Aorta (tissue), 5 donors: ENCODE measurements at places on chromosomes 5 and 9.
A peak's percentile ranks its signal among the peaks of the same experiment; 100 is the strongest.

- peak; percentile 79 for DNase-seq
These were observed 798 bp downstream of the REEP5 start for GRCh38 chr5:112921026-112921832.

DNA sequence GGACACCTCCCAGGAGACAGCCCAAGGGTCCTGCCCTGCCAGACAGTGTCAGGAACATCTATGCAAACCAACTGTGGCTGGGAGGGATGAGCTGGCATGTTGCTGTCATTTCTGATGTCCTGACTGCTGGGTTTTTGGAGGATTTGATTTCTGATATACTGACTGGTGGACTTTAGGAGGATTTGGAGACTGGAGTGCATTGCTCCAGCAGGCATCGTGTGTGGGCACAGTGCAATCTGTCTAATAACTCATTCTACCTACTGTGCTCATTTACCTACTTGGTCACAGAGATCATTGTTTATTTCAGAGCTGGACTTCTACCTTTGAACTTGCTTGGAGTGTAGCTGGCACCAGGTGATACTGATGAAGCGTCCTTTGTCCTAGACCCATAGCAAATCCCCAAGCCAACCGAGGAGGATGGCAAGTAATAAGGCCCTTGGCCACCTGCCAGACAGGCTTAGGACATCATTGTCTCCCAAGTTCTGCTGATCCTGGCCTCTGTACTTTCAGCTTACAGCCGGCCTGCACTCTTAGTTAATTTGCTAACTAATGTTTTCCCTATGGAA, 124.3 kb upstream of the ICE1 start:
- no peak for DNase-seq

DNA sequence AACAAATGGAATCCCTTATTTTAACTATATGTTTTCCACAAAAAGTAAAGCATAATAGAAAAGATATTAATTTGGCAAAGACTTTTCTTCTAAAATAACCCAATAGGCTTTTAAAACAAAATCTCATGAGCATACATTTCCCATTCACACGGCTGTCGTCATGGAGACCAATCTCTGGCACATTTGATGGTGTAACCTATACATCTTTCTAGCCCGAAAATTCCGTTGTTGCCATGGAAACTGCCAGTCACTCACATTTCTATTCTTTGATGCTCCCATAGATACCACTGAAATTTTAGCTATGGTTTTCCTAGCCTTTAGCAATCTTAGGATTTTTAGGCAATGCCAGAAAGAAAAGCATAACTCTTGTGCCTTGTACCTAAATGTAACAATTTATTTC, 262.9 kb upstream of the TRPM3 start:
- DNase-seq, result no peak

DNA sequence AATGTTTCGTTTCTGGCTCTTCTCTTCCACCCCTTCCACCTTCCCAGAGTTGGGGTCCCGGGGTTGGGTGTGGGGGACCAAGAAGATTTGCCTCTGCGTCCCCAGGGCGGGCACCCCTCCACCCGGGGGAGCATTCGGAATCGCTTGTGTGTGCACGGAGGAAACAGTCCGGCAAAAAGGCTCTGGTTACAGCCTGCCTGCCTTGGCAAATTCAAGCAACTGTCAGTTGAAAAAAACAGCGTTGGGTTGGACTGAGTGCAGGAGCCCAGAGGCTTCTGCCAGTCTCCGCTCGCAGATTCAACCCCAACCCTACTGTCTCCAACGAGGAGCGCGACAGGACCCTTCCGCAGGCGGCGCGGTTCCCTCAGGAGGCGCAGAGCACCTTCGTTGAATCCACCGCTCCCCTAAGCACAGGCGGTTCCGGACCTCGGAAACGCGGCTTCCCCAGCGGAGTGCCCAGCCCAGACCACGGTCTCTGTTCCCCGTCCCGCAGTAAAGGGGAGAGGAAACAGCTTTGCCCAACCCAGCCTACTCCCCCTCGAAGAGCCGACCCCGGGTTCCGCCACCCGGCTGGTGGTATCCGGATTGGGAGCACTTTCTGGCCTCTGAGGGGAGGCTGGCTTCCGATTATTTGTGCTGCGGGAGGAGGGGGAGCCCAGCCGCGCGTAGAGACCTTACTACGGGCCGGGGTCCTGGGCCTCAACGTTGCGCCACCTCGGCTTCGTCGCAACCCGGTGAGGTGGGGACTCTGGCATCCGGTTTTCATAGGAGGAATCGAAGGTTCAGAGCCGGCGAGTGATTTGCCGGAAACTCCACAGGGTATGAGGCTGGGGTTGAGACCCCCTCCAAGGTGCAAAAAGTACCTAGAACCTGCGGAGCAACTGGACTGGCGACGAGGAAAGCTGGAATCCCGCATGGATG, 9.6 kb downstream of the LHX6 start:
- DNase-seq, result no peak

- DNase-seq, result peak; percentile 86
These were observed at the start of gene GOLGA2 for GRCh38 chr9:128275198-128276007. TSS of gene GOLGA2 (minus strand) at chr9:128276007. CDS start at chr9:128275976, 31 bp downstream.

DNA sequence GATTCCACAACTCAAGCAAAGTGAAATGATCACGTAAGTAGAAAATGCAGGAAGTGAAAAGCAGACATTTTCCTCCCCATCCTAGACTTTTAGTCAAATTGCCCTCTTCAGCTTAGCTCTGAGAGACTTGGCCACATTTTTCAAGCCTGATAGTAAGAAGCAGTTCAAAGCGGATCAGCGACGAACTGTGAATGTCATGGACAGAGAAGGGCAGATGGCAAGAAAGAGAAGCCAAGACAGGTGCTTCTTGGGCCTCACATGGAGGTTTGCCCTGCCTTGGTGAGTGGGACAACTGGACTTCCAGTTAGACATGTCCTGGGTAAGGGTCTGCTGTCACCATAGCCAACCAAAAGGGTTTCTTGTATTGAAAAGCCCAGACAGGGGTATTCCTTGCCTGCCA, 291.5 kb downstream of the MED10 start:
- DNase-seq, result no peak

DNA sequence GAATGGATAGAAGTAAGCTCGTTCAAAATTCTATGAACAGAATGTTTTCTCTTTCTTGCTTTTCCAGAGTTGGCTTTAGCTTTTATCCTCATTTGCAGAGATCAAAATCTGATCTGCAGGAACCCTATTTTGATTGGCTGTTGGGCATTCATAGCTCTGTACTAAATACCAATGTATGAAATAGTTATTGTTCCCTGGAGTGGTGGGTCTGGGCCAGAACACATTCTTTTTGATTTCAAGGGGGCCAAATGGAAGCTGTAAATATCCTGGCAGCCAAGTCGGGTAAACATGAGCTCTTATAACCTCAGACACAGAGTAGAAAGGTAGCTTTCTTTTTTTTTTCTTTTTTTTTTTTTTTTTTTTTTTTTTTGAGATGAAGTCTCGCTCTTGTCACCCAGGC, 241.5 kb downstream of the PDZD2 start:
- DNase-seq, result no peak

GRCh38 chr5:124670722-124671184, 75.7 kb downstream of the ZNF608 start:
- no peak for DNase-seq

DNA sequence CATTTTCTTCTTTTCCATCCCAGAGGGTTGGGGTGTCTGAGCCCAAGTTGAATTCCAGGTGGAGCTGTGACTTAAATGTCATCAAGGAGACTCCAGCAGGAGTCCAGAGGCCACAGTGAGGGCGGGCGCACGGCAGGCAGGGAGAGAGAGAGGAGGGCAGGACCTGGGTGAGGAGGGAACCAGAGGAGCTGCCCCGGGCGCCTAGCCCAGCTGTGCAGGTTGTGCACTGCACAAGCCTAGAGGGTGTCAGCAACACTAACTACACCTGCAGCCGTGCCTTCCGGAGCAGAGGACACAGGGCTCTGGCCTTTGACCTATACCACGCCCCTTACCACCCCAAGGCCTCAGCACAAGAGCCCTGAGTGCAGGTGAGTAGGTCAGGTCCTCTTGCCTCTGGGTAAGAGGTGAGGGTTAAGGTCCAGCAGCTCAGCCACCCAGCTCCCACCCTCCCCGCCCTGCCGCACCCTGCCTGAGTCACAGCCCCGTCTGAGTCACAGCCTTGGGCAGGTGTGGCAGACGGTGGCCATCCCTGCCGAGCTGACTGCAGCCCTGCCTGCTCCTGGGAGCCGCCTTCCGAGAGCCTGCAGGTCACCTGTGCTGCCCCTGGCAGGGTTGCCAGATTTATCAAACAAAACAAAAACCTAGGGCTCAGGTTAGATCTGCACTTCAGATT, 6.4 kb upstream of the AGPAT2 start:
- no peak for DNase-seq

DNA sequence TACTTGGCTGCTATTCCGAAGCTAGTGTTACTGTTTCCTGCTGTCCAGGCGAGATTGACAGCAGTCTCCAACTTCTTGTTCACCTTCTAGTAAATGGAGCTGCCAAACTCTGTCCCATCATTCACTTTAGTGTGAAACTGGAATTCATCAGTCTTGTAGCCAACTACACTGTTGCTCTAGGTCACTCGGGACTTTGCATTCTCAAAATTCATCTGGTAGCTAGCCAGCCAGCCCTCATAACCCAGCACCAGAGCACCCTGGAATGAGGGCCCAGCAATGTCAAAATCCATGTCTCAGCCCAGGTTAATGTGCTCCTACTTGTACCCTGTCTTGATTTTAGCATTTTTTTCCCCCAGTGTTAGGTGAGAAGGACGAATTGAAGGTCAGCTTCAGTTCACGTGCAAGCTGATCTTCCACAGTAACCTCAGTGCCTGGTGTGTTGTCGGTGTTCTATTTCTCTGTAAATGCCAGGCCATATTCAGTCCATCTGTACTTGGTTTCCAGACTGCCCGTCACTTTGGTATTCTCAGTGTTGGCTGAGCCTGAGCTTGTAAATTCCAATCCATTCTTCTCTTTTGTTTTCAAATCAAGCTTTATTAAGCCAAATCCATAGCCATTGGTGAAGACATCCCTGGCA, 28.9 kb downstream of the ZNF169 start:
- DNase-seq, result no peak

- peak; percentile 60 for DNase-seq
These were observed 18.6 kb downstream of the CTNNAL1 start for GRCh38 chr9:108994695-108995094.

- no peak for DNase-seq
These were observed 53.0 kb downstream of the ZNF354C start for GRCh38 chr5:179113143-179113530.
